Stimulated activated CD8-positive, alpha-beta memory T cell treated with anti-CD3 and anti-CD28 coated beads, Interleukin-15, amount 100 ng/mL, for 48 hours (primary cell): ENCODE measurements at places on chromosomes 6 and 20.

- no peak for DNase-seq
These were observed 31.4 kb downstream of the AFDN start for GRCh38 chr6:167858086-167858591.

GRCh38 chr6:129233458-129234134, 350.7 kb downstream of the LAMA2 start:
- DNase-seq, result no peak

DNA sequence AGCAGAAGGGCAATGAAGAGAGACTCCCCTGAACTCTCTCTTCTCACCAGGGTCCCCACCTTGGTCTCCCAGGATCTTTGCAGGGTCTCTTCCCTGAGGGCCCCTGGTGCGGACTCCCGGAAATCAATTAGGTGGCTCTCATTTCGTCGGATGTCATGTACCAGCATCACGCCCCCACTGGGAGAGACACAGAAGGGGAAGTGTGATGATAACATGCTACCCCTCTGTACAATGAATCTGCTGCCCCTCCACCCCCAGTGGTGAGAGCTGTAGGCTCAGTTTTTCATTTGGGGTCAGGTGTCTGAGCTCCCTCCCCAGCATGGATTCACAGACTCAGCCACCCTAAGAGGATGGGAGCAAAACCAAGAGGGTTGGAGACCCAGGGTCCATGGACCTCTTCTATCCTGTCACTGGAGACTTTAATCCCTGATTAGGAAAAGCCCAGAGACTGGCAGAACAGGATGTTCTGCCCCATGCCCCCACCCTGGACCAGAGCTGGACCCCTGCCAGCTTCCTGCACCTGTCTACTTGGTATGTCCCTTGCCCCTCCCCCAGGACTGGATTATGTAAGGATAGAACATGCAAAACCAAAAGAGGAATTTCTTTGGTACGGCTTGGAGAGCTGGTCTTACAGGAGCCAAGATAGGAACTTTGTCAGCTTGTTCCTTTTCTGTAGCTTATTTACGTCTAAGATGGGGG, 11.1 kb downstream of the GGT7 start:
- no peak for DNase-seq

GRCh38 chr6:35602133-35602946, 86.4 kb downstream of the FKBP5 start:
- DNase-seq, result no peak

GRCh38 chr20:62050166-62051120, 15.2 kb downstream of the TAF4 start:
- DNase-seq, result no peak

- DNase-seq, result no peak
These were observed 84.6 kb upstream of the DST start for GRCh38 chr6:56727097-56727850.

- DNase-seq, result no peak
These were observed 119.8 kb upstream of the QKI start for GRCh38 chr6:163294734-163295133.
